ENCODE measurements at places on chromosomes 1 and 21.

DNA sequence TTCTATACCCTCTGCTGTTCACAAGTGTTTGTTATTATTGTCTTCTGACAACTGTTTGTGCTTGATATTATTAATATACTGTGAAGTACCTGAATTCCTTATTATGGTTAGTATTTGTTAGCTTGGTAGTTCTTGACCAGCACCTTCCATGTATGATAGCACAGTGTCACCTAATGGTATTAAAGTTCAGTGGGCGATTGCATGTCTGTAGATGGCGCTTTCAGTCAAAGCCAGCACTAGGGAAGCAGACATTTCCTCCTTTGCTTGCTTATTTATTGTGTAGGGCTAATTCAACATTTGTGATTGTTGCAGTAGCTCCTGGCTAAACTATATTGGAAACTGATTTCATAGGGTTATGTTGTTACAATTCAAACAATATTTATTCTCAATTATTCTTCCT, 218.0 kb downstream of the ZP4 start:
- no peak for DNase-seq

GRCh38 chr1:235632506-235633401, 16.8 kb downstream of the GNG4 start:
- no peak for DNase-seq

DNA sequence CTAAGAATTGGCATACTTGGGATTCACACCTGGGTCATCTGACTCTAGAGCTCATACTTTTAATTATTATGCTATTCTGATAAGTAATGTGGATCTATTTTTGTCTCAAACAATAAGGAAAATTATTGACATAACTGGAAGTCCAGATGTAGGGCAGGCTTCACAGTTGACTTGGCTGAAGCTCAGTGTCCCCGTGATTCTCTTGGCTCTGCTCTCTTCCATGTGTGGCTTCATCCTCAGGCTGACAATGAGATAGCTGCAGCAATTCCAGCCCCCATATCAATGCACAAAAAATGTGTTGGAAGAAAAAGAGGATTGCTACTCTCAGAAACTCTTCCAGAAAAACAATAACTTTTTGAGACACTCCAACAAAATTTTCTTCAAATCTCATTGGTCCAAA, 23.8 kb downstream of the HSD11B1 start:
- no peak for DNase-seq

GRCh38 chr1:239841631-239842030, 250.1 kb upstream of the FMN2 start:
- DNase-seq: no peak

DNA sequence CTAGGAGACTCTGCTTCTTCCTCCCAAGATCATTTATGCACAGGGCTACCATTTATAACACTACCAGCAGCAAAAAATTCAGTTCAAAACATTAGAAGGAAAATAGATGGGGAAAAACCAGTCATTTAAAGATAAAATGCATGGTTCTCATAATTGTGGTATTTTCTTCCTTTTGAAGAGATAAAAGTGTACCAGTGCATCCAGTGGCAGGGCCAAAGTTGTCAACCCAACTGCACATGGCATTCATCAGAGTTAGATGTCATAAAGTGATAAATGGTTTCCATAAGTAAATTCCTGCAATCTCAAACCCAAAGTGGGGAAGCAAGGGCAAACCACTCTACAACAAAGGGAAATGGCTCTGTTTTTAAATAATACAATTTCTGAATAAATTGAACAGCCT, 119.1 kb upstream of the DMRTA2 start:
- DNase-seq: no peak
